ENCODE measurements at places on chromosomes 6 and 20. TPM values are rescaled to one million over a fixed set of nuclear protein-coding genes. Genes with fewer than 3 reads are reported as not detected.

DNA sequence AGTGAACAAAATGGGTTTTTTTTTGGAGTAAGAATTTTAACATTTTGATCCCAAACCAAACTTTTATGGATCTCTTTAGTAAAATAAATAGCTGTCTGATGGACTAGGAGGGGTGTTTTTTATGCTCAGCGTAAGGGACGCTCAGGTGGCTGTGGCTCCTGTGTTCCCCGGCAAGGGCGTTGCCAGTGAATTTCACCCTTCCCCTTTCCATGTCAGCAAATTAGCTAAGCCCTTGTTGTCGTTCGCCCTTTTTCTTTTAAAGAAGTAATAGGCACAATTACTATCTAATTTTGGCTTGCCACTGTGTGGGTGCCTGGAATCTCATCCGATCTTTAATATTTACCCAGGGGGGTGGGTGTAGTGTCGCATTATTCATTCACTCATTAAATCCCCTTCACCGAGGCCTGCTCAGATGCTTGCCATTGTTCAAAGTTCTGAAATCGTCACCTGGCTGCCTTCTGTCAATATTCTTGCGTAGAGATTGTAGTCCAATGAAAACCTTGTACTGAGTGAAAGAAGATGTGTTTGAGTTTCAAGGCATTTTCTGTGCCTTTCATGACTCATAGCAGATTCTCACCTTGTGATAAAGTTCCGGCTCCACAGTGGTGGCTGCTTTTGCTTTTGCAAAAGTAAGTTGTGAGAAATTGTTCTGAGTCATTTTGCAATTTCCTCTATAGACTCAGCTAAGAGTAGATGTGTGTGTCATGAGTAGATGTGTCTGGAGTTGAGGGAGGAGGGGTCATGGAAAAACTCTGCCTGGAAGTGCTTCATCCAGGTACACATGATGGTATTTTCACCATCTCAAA lies 40.0 kb upstream of the CLDN20 start:
- H3K4me3 ChIP-seq, result no peak overlapping the region
- H3K27ac ChIP-seq, result no peak overlapping the region
- DNase-seq, result no peak
- no peaks in the 10 kb centered on the region for H3K36me3 ChIP-seq

- no peak for DNase-seq
- peaks cover 13% of the 10 kb centered on the region for H3K4me1 ChIP-seq
- H3K27ac ChIP-seq, result peak overlapping the region; percentile 20
- no peak overlapping the region for H3K4me3 ChIP-seq
Measured at GRCh38 chr6:2632368-2632767, 118.4 kb downstream of the MYLK4 start.

DNA sequence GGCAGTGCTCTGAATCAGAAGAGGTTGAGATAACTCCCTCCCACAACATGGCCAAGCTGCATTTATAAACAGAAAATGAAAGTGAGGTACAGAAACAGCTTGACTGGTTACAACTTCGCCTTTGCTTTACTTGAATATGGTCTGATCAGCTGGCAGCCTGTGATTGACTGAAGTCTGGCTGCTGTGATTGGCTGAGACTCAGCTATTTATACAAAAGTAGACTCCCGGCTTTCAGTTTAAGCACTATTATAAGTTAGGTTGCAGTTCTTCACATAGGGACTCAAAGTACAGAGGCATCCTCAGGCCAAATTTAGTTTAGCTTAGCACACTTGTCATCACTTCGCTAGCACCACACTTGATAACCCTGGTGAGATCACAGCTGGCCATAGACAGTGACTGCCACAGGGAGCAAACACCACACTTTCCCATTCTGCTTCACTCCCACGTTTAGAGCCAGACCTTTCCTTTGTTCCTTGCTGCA lies 362.6 kb downstream of the EPM2A start:
- no peaks in the 10 kb centered on the region for H3K4me1 ChIP-seq
- H3K36me3 ChIP-seq, result no peaks in the 10 kb centered on the region

GRCh38 chr20:1528811-1529210 lies 28.7 kb downstream of the SIRPD start:
- no peaks in the 10 kb centered on the region for H3K36me3 ChIP-seq
- no peaks in the 10 kb centered on the region for H3K27me3 ChIP-seq
- no peak for DNase-seq
- H3K4me3 ChIP-seq, result no peak overlapping the region
- H3K27ac ChIP-seq, result no peak overlapping the region
- H3K4me1 ChIP-seq, result no peaks in the 10 kb centered on the region

GRCh38 chr6:110013386-110013785 lies 35.3 kb downstream of the GPR6 start:
- H3K27me3 ChIP-seq, result no peaks in the 10 kb centered on the region
- no peak overlapping the region for H3K27ac ChIP-seq
- H3K4me1 ChIP-seq, result no peaks in the 10 kb centered on the region
- no peak overlapping the region for H3K4me3 ChIP-seq
- H3K36me3 ChIP-seq, result no peaks in the 10 kb centered on the region

- no peaks in the 10 kb centered on the region for H3K27me3 ChIP-seq
- H3K27ac ChIP-seq, result no peak overlapping the region
- peaks cover 8% of the 10 kb centered on the region for H3K4me1 ChIP-seq
- no peak for DNase-seq
- no peaks in the 10 kb centered on the region for H3K36me3 ChIP-seq
- no peak overlapping the region for H3K4me3 ChIP-seq
Measured at GRCh38 chr6:107645740-107646139, 155.8 kb downstream of the SOBP start.

The PCED1A gene
- total RNA-seq, result 15.5 TPM

- peak; percentile 51 for DNase-seq
- no peak overlapping the region for H3K27ac ChIP-seq
- no peaks in the 10 kb centered on the region for H3K4me1 ChIP-seq
- H3K4me3 ChIP-seq, result no peak overlapping the region
Measured at GRCh38 chr6:163554663-163555062, 140.1 kb downstream of the QKI start.

DNA sequence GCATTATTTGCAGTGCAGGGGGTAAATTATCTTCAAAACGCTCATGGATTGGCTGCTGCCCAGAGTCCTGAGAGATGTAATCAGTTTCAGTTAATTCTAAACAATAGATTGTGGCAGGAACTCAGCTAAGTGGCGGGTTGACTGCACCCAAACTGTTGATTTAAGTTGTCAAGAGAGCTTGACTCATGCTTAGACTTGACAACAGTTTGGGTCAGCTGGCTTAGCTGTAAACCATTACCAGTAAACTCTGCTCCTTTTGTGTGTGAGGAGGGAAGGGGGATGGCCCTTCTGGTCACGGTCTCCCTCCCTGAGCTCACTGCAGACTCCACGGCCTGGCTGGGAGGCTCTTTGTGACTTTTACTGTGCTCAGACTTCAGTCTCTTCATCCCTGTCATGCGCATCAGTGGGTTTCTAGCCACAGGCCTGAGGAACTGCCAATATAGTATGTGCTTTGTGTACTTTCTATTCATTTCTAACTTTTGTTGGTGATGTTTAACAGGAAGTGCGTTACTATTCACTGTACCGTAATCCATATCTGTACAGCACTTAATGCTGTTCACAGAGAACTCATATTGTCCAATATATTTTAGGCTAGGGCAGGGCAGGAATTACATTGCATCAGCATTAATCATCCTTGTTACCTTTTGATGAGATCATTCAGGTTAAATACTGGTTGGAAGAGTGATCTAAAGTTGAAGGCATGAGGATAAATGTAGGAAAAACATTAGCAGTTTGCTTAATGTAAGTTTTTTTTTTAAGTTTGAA lies 488.3 kb downstream of the CDKAL1 start:
- H3K27me3 ChIP-seq, result no peaks in the 10 kb centered on the region
- DNase-seq, result no peak
- H3K4me1 ChIP-seq, result peaks cover 8% of the 10 kb centered on the region
- no peaks in the 10 kb centered on the region for H3K36me3 ChIP-seq

The LGSN gene
- total RNA-seq, result not detected

DNA sequence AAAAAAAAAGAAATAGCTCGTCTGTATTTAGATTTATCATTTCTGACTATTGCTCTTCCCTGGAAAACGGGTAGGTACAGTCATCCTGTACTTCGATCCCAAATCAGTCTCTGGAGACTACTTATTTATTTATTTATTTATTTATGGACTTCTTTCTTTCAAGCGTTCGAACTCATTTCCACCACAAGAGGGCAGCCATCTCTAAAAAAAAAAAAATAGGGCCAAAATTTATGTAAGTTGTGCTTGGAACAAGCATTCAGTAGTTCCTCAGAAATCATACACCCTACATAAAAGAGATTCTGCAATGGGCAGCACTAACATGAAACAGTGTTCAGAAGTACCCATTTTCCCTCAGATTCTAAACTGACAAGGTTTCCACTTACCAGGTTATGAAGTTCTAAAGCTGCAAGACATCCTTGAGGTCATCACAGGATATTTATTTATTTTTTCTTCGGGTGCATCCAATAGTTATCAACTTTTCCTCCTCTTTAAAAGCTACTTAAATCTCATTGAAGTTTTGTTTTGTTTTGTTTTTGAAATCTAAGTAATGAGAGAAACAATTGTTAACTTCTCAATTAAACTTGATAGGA lies 1.9 kb upstream of the BMP2 start:
- H3K4me3 ChIP-seq, result no peak overlapping the region
- no peaks in the 10 kb centered on the region for H3K4me1 ChIP-seq
- no peaks in the 10 kb centered on the region for H3K36me3 ChIP-seq
- H3K27me3 ChIP-seq, result peaks cover 4% of the 10 kb centered on the region
- no peak for DNase-seq
- peak overlapping the region; percentile 81 for H3K27ac ChIP-seq

- no peak for DNase-seq
- H3K27me3 ChIP-seq, result no peaks in the 10 kb centered on the region
- no peaks in the 10 kb centered on the region for H3K36me3 ChIP-seq
- no peak overlapping the region for H3K4me3 ChIP-seq
Measured at GRCh38 chr6:100338090-100338489, 126.6 kb downstream of the SIM1 start.

- H3K36me3 ChIP-seq, result no peaks in the 10 kb centered on the region
- no peak for DNase-seq
- no peaks in the 10 kb centered on the region for H3K27me3 ChIP-seq
- H3K4me1 ChIP-seq, result no peaks in the 10 kb centered on the region
Measured at GRCh38 chr6:99026135-99026534, 78.4 kb upstream of the FBXL4 start.

- no peak overlapping the region for H3K27ac ChIP-seq
- DNase-seq, result no peak
- no peaks in the 10 kb centered on the region for H3K4me1 ChIP-seq
- no peak overlapping the region for H3K4me3 ChIP-seq
- no peaks in the 10 kb centered on the region for H3K36me3 ChIP-seq
Measured at GRCh38 chr6:55469951-55470366, 109.0 kb downstream of the HMGCLL1 start.

DNA sequence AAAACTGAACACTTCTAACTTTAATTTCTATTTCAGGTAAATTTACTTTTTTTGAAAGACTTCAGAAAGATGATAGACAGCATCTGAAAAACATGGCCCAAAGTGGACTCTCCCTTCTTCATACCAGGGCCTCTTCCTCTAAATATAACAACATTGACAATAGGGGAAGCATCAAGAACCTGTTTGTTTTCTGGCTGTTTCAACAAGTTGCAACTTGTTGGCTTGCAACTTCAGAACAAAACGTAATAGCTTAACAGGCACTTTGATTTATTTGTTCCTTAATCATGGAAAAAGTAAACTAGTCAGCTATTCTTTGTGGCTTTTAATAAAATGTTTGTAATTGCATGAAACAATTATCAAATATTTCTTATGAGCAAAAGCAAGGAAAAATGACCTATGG lies 34.3 kb downstream of the RGS17 start:
- H3K27ac ChIP-seq, result no peak overlapping the region
- DNase-seq, result no peak
- H3K4me3 ChIP-seq, result no peak overlapping the region
- H3K36me3 ChIP-seq, result no peaks in the 10 kb centered on the region

The HAO1 gene
- total RNA-seq, result not detected

GRCh38 chr20:60139663-60140446 lies 181.6 kb downstream of the CDH26 start:
- no peaks in the 10 kb centered on the region for H3K4me1 ChIP-seq
- H3K4me3 ChIP-seq, result no peak overlapping the region
- DNase-seq, result no peak
- no peaks in the 10 kb centered on the region for H3K36me3 ChIP-seq
- no peaks in the 10 kb centered on the region for H3K27me3 ChIP-seq

DNA sequence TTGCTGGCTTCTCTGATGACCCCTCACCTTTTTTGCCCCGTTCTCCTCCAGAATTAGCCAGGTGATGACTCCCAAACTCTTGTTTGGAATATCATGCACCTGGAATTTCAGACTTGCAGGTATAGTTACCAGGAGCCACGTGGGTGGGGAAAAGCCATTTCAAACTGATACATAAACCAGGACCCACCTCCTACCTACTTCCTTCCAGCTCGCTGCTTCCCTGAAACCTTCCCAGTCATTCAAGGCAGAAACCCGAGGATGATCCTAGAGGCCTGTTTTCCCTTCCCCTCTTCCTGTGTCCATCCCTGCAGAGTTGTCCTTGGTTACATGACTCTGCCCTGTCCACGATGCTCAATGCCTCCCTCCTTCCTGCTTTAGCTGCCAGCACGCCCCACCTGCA lies 101.9 kb downstream of the MTHFD1L start:
- no peaks in the 10 kb centered on the region for H3K27me3 ChIP-seq
- H3K4me1 ChIP-seq, result no peaks in the 10 kb centered on the region
- DNase-seq, result no peak

DNA sequence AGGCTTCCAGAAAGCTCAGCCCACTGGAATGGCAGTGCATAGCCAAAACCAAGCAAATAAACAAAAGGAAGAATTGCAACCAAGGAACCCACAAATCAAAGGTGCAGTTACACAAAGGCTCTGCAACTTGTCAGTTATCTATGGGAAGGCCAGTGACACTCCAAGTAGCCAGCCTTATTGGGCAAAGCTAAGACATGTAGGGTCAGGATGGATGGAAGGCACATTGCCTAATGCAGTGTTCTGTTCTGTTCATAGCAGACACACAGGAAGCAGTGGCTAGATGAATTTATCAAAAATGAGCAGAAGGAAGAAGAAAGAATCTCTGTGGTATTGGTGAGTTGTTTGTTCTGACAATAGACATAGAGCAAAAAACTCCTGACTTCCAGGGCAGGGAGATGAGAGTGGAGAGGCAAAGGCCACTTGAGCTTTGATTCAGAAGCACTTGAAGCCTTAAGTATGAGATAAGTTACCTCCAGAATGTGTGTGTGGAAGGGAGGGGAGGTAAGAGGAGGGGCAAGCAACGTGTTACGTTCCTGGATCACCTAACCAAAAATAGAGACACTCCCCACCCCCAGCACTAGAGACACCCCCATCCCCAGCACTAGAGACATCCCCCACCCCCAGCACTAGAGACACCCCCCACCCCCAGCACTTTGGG lies 57.9 kb upstream of the AKAP12 start:
- DNase-seq, result no peak
- no peak overlapping the region for H3K27ac ChIP-seq
- H3K36me3 ChIP-seq, result no peaks in the 10 kb centered on the region
- H3K4me1 ChIP-seq, result no peaks in the 10 kb centered on the region
- no peak overlapping the region for H3K4me3 ChIP-seq

The CST5 gene
- not detected for total RNA-seq

- H3K27ac ChIP-seq, result no peak overlapping the region
- H3K4me1 ChIP-seq, result no peaks in the 10 kb centered on the region
- DNase-seq, result no peak
Measured at GRCh38 chr6:139738801-139739455, 364.5 kb upstream of the CITED2 start.

- peaks cover 10% of the 10 kb centered on the region for H3K4me1 ChIP-seq
- H3K27ac ChIP-seq, result peak overlapping the region; percentile 65
- H3K4me3 ChIP-seq, result no peak overlapping the region
- no peaks in the 10 kb centered on the region for H3K27me3 ChIP-seq
- H3K36me3 ChIP-seq, result no peaks in the 10 kb centered on the region
- no peak for DNase-seq
Measured at GRCh38 chr6:52305948-52306767, 21.6 kb upstream of the MCM3 start.

- H3K4me1 ChIP-seq, result no peaks in the 10 kb centered on the region
- no peak overlapping the region for H3K27ac ChIP-seq
- peaks cover 8% of the 10 kb centered on the region for H3K27me3 ChIP-seq
- H3K4me3 ChIP-seq, result no peak overlapping the region
- no peaks in the 10 kb centered on the region for H3K36me3 ChIP-seq
Measured at GRCh38 chr6:31379850-31380249, 22.9 kb upstream of the HLA-B start.

Data from transverse colon (tissue), 4 donors.